Stimulated activated CD4-positive, alpha-beta T cell treated with anti-CD3 and anti-CD28 coated beads, Interleukin-12 subunit alpha, Interleukin-12 subunit beta, amount 100 ng/mL, for 4 hours (primary cell): ENCODE measurements at places on chromosomes 3 and 15.
A peak's percentile ranks its signal among the peaks of the same experiment; 100 is the strongest.

- no peak for DNase-seq
Observed at GRCh38 chr15:36334059-36334458, 245.4 kb upstream of the CDIN1 start.

GRCh38 chr3:152909180-152909883 lies 74.4 kb downstream of the P2RY1 start:
- no peak for DNase-seq

DNA sequence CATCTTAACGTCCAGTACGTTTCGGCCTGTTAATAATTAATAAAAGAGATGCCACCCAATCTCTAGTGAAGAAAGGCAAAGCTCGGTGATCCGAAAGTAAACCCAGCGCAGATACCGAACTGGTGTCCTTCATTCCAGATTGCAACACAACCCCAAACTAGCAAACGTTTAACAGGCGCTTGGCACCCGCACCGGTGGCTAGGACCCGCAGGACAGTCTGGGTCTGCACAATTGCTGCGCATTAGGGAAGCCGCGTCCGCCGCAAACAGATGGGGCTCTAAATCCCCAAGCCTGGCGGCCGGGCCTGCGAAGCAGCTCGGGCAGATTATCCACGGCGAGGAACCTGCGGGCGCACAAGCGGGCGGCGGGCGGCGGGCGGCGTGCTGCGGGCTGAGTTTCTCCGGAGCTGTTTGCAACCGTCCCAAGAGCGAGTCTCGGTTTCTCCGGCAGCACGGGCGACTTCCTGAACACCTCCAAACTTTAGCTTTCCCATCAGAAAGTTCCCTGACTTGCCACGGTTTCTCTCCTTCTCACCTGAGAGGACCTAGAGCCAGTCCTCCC lies 112.1 kb upstream of the ICE2 start:
- DNase-seq: peak; percentile 48

DNA sequence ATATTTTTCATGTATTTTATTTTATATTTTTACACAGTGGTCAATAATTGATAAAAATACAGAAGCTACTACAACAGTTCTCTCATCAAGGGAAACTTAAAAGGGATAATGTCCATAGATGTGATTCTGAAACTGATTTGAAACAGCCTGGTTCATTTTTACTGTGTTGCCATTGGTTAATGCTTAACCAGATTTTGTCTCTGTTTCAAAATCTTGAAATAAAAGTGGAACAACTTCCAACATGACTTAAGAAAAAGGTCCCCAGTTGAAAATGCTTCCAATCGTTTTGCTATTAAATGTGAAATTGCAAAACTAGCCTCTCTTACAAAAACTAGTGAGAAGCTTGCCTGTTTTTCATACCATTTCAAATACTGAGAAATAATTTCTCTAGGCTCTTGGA lies 240.7 kb downstream of the LPP start:
- no peak for DNase-seq

GRCh38 chr15:35624881-35625280 lies 78.9 kb upstream of the DPH6 start:
- no peak for DNase-seq

DNA sequence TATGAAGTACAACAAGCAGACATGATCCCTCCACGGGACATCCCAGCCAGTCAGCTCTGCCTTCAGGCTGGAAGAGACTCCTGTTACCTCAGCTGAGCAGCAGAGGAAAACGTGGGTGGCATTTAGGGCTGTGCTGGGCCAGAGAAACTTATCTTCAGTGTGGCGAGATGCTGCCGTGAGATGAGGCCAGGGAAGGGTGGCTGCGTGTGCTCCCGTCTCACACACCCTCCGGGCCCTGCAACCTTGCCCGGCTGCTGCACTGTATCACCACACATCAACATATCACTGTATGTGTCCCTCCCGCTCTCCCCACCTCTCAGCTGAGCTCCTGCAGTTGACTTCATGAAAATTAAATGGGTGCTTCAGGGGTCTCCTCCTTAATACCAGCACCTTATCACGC lies 23.4 kb downstream of the BMF start:
- no peak for DNase-seq

DNA sequence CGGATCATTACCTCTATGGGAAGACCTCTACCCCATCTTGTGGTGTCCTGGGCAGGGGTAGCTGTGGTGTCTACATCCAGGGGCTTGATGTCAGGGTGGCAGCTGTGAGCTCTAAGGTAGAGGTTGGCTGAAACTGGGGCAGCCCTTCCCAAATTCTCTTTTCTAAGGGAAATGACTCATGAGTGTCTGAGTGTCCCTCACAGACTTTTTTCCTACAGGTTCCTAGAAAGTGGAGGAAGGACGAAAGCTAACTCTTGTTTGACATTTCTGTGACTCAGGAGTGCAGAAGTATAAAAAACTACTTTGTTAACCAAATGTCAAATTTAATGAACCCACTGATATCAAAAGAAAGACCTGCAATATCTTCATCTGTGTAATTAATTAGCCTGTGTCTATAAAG lies 481.5 kb downstream of the PDCD6IP start:
- DNase-seq: no peak

GRCh38 chr3:15512166-15512565 lies 9.3 kb downstream of the COLQ start:
- DNase-seq: no peak

DNA sequence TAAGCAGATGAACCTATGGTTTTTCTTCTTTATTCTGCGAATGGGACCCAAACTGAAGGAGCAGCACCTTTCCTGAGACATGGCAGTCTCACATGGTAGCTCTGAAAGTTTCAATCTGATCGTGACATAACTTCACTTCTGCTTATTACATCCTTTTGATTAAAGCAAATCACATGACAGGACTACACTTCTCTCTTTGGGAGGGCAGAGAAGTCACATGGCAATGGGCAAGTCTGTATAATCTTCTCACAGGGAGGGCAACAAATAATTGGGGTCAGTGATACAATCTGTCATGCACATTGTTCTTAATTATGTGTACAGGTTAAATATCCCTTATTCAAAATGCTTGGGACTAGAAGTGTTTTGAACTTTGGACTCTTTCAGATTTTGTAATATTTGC lies 21.6 kb downstream of the NCBP2 start:
- no peak for DNase-seq

- DNase-seq: no peak
Observed at GRCh38 chr15:69653306-69653705, 200.7 kb downstream of the RPLP1 start.

DNA sequence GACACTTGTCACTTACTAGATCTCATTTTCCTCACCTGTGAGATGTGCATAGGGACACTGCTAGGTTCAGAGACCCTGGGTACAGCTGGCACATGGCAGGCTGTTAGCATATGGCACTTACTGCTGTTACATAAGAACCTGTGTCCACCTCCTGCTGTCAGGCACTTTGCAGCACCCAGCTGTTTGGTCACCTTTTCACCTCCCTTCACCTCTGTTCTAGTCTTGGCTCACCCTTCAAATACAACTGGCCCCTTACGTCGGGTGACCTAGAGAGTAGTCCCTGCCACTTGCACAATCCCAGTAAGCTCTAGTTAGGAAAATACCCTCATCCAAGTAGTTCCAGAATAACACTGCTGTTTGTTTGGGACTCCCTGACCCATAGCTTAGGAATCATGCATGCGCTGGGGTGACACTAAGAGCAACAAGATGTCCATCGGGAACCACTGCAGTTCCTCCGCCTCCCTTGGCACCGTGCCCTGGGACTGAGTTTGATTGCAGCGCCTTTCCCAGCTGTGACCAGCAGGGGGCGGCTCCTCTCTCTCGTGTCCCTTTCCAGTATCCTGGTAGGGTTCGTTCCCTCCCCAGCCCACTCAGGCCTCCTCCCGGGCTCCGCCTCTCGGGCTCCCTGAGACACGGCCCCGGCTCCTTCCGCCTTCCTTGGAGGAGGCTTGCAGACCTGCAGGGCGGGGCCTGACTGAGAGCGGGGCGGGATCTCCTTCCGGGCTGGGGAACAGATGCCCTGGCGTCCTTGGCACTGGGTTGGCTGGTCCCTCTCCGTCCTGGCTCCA lies 78.6 kb downstream of the ABHD5 start:
- DNase-seq: peak; percentile 73

GRCh38 chr3:64021922-64022321 lies 1.4 kb downstream of the PSMD6 start:
- DNase-seq: no peak

DNA sequence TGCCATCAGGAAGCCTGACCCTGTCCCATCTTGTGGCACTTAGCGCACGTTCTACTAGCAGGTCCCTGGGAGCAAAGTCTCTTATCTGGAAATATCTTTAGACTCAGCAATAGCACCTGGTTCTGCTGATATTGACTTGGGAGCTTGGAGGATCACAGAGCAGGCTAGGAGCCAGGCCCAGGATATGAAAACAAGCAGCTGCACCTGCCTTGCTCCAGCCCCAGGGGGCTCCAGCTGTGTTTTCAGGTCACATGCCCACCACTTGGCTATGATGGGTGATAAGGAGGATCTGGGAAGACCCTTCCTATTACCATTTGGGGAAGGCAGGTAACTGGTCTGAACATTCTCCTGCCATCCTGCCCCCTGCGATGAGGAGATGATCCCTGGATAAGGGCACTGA lies 87.8 kb downstream of the C3orf70 start:
- DNase-seq: no peak

DNA sequence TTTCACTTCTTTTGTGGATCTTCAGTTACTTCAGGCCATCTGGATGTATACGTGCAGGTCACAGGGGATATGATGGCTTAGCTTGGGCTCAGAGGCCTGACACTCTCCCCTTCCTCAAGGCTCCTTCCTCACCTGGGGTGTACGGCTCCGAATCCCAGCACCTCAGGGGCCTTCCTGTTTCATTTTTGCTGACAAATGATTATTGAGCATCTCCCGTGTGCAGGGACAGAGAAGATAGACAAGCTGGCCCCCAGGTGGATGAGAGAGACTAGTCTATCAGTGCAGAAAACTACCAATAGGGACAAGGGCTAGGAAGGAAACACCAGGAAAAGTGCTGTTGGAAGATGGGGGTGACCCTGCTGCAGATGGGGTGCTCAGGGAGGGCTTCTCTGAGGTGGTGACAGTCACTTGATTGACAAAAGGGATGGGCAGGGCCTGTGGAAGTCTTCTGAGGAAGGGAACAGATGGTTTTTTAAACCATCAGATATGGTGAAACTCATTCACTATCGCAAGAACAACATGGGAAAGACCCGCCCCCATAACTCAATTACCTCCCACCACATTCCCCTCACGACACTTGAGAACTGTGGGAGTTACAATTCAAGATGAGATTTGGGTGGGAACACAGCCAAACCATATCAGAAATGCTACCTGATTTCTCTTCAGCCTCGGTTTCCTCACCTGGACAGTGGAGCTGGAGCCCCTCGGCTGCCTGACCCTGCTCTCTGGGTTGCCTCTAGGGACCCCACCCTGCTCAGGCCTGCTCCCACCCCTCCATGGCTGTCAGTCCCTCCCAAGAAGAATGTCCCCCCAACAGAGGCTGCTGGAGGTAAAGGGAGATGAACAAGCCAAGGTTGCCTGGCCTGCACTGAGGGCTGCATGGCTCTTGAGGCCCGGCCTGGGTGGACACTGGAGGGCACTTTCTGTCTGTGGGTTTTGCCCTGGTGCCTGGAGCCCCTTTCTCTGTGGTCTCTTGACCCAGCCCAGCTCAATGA lies 37.2 kb upstream of the ACAD9 start:
- DNase-seq: no peak
